ENCODE measurements at places on chromosomes 6 and 20.
A peak's percentile ranks its signal among the peaks of the same experiment; 100 is the strongest.

DNA sequence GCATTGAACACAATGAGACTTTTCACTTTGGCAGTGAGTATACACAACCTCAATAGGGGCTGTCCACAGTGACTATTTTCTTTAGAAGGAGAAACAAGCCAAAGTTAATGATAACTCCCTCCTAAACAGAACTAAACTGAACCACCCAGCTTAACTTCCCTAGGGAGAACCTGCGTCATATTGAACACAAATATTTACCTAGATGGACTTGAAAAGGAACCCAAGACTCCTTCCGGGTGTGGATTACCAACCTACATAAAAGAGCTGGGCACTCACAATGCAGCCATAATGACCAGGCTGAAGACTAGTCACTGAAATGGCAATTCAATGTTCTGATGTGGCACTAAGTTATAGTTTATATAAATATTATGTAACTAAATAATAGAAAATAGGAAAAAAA lies 160.6 kb downstream of the IBTK start:
- DNase-seq, result no peak

DNA sequence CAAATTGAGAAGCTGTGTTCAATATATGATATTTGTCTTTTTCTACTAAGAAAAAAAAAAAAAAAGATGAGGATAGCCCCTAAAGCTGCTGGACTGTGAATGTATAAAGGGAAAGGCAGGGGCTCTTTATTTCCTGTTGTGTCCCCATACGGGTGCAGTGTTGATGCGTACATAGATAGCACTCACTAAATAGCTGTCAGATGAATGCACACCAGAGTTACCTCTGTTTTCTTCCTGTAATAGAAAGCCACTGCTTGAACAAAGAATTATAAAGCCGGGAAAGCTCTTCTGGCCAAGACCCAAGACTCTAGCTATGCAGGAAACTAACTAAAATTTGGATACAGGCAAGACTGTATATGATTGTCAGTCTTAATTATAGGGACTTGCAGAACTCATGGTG lies 260.0 kb downstream of the FARS2 start:
- DNase-seq, result no peak

DNA sequence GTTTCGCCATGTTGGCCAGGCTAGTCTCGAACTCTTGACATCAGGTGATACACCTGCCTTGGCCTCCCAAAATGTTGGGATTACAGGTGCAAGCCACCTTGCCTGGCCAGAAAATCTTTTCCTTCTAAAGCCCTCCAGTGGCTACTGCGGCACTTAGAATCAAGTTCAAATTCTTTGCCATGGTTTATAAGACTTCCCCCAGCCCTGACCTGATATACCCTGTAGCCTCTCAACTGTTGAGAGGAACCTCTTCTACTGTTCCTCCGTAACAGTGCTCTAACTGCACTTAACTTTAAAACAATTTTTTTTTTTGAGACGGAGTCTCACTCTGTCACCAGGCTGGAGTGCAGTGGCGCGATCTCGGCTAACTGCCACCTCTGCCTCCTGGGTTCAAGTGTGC lies 235.6 kb downstream of the BCAS1 start:
- no peak for DNase-seq

GRCh38 chr20:10946124-10946880 lies 272.5 kb upstream of the JAG1 start:
- no peak for DNase-seq

DNA sequence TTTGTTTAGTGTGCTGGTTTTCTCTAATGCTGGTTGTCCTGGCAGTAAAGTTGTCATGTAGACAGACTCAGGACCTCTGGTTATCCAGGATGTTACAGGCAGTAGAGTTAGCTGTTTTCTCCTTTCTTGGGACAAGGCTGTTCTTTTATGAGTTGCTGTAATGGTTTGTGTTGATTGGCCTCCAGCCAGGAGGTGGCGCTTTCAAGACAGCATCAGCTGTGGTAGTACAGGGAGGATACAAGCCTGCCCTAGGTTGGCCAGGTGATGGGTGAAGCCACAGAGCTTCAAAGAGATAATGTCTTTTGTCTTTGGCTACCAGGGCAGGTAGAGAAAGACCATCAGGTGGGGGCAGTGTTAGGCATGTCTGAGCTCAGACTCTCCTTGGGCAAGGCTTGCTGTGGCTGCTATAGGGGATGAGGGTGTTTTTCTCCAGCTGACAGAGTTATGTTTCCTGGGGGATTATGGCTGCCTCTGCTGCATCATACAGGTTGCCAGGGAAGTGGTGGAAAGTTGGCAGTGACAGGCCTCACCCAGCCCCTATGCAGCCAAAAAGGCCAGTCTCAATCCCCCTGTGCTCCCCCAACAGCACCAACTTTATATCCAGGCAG lies 127.2 kb upstream of the TAB2 start:
- DNase-seq, result peak; percentile 63

DNA sequence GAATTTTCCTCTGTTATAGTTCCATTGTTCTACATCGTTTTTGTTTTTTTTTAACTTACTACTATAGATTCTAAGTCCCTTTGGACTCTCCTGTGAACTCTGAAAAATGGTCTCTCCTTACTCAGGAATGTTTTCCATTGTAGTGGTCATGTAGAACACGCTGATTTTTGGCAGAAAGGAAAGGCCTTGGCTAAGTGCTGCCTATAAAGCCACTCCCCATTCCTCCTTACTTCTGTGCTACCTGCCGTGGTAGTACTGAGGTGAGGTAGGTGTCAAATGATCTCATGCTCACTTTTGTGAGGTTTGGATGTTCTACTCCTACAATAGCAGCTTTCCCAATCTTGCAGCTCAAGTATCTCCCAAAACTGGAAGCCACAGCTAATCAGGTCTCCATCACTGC lies 270.7 kb downstream of the SLC35F1 start:
- DNase-seq, result no peak

- no peak for DNase-seq
Measured at GRCh38 chr20:20820785-20821483, 108.5 kb upstream of the RALGAPA2 start.

GRCh38 chr6:30740540-30740870 lies 2.0 kb downstream of the FLOT1 start:
- DNase-seq, result no peak

GRCh38 chr20:45890077-45890984 lies 677 bp downstream of the NEURL2 start:
- peak; percentile 92 for DNase-seq

DNA sequence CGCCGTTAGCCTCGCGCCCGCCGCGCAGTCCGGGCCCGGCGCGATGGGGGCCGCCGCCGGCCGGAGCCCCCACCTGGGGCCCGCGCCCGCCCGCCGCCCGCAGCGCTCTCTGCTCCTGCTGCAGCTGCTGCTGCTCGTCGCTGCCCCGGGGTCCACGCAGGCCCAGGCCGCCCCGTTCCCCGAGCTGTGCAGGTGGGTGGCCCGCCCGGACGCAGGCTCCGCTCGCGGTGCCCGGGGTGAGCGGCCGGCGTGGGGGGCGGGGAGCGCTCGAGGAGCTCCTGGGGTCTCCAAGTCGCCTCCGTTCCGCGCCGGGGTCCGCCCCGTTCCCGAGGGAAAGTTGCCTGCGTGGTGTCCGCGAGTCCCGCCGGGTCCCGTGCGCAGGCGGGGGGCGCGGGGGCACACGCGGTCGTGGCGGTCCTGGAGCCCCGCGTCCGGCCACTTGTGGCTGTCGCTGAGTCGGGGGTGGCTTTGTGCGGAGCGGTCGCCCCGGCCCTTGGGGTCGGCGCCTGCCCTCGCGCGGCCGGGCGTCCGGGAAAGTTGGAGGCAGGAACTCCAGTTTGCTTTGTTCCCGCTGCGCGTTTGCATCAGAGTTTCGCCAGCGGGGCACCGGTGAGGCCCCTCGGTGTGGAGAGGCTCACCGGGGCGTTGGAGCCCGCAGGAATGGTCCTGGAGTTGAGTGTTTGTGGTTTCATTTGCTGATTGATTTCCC lies 476 bp downstream of the IGF2R start:
- DNase-seq, result peak; percentile 93

DNA sequence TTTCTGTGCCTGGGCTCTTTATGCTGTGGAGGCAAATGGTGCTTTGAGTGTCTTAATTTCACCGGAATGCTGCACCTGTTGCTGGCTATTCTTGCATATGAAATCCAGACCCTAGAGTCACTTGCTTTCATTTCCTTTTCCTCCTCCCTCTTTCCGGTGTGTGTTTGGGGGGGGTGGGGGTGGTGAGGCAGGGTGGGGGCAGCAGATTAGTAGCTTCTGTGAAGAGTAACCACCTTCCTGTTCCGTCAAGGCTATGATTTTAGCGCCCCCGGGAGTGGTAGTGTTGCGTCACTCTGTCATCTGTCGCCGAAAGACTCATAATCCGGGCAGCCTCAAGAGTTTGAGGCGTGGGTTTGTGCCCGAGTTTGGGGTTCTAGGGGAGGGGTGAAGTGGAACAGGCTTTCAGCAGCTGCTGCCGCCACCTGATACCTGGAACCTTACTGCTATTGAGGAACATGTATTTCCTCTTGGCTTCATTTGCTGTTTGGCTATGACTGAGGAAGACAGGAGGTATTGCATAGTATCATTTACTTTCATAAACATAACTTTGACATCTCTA lies 49.1 kb downstream of the UTRN start:
- DNase-seq, result peak; percentile 74

- DNase-seq, result no peak
Measured at GRCh38 chr6:108497883-108498282, 62.8 kb upstream of the FOXO3 start.

Measured in upper lobe of left lung (tissue), 6 donors.